ELR (cell line): ENCODE measurements at places on chromosomes 4 and X.

- DNase-seq, result peak; percentile 43
Observed at GRCh38 chr4:13627178-13627605, 333 bp downstream of the BOD1L1 start.

DNA sequence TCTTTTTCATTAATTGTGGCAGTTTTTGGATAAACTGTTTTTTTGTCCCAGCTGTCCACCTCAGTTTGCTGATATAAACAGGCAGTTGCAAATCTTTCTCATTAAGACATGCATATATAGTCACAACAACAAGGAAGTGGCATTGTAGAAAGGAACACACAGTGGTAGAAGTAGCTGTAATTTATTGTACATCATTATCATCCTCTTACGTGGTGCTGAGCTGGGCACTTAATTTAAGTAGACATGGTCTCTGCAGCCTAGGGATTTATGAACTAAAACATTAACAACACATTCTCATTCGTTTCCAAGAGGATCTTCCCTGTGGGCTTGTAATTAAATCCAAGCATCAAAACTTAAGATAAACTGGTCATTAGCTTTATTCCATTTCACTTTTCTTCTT is 500.2 kb downstream of the INPP4B start:
- DNase-seq, result no peak

DNA sequence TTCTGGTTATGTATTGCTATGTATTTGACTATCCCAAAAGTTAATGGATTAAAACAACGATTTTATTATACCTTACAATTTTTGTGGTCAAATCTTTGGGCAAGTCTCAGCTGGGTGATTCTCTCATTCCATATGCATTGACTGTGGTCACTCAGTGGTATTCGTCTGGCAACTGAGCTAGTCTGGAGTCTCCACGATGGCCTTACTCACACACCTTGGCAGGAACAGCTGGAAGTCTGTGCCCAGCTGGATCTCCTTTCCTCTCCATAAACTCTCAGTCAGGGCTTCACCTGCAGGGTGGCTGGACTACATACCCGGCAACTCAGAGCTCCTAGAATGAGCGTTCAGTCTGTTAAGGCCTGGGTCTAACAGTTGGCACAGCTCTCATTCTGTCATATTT is 141.1 kb upstream of the WDFY3 start:
- no peak for DNase-seq

- DNase-seq, result no peak
Observed at GRCh38 chr4:186701273-186701672, 22.4 kb downstream of the FAT1 start.

GRCh38 chr4:39626261-39626660 is 12.4 kb downstream of the SMIM14 start:
- DNase-seq, result no peak

DNA sequence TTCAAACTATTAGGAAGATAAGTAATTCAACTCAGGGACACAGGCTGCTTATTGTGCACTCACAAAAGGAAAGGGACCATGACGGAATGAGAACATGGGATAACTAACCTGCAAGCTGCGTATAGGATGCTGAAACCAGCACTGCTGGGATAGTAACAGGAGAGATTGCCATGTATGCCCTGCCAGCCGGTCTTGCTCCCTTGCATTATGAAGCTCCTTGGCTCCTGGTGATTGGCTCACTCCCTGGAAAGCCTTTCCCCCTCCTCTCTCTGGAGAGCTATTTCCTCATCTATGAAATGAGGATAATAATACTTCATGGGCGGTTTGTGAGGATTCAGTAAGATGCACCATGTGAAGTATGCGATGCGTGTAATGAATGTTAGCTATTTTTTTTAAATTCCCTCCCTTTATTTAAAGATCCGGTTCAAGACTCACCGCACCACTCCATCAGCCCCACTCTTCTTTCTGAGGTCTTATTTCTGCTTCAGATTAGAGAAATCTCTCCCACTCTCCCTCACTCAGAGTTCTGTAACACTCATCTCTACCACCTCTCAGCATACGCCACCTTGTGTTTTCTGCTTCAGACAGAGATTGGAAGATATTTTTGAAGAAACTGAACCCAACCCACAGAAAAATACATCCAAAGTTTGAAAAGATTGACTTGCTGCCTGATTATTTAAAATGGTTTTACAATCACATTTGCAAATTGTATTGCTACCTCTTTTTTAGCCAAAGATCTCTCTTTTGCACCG is 18.4 kb downstream of the MSMO1 start:
- no peak for DNase-seq

GRCh38 chr4:117357437-117357836 is 272.1 kb upstream of the TRAM1L1 start:
- DNase-seq, result peak; percentile 27

GRCh38 chr4:107034996-107035818 is 906 bp downstream of the DKK2 start:
- DNase-seq, result peak; percentile 48

DNA sequence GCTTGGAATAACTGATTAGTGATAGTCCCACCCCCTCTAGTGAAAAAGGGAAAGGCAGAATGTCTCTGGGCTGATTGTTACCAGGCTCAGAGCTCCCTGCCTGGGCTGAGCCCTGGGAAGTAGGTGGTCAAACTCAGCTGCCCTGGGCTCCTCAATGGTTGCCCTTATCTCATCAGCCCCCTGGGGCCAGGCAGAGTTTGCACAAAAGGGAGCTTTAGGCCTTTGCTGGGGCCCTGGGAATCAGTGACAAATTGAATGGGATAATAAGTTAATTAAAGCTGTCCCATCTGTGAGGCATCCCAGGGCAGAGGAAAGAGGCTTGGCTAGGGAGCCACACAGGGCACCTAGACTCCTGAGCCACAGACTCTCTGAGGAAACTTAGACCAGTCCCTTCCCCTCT is 89.0 kb downstream of the EFNB1 start:
- no peak for DNase-seq

- DNase-seq, result no peak
Observed at GRCh38 chrX:25158635-25159034, 142.9 kb upstream of the ARX start.

GRCh38 chr4:22987870-22988269 is 295.1 kb downstream of the GBA3 start:
- DNase-seq, result peak; percentile 51

DNA sequence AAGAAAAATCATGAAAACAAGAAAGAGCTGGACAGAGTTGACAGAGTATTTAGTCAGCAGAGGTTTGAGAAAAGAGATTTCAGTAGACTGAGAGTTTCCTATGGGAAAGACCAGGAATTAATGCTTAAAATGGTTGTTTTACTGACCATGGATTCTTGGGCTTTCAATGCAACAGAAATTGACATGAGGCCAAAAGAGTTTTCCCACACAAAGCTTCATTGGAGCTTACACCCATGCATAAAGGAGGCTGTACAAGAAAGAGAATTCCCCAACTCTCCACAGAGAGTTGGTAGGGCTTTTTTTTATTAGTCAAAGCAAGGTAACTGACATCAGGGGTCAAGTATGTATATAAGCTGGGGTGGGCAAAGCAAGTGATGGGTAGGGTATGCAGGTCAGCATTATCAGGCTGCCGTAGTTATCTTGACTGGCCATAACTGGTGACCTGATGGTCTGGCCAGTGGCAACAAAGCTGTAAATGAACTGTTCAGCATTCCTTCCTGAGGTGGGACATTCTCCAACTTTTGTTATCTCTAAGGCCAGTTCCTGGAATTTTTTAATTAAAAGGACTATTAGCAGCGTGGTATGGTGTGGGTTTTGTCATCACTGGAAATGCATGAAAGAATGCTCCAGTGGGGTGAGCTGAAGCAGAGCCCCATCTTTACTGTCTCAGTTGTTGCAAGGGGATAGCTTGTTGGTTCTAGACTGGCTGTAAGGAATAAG is 117.0 kb downstream of the ADAM29 start:
- DNase-seq, result no peak

- DNase-seq, result no peak
Observed at GRCh38 chr4:154604696-154605200, 7.7 kb downstream of the FGG start.

DNA sequence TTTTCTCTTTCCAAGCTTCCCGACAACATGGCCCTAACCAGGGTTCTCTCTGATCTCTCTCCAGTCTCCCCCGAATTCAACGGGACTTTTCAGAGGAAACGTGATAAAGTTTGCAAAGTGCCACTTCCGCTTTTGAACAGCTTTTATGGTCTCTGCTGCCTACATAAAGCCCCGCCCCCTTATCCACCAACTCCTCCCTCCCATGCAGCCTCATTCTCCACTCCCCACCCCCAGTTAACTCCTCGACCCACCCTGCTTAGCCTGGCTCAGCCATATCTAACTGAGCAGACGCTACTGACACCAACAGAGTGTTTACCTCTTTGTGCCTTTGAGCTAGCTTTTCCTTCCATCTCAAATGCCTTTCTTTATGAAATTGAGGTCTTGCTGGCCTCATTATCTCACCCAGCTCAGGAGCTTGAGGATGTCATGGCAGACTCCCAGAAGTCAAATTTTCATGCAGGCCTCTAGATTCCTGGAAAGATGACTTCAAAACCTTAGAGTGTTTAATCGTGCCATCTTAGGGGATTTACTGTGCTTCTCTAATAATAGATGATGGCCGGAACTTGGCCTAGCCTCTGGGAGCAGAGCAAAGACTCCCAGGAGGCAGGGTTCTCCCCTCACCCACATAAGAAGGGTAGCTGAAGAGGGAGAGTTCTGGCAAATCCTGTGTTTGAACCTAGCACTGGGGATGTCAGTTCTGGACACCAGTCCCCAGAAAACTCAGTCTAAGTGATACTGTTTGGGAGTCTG is 606.0 kb downstream of the BCOR start:
- DNase-seq, result no peak

DNA sequence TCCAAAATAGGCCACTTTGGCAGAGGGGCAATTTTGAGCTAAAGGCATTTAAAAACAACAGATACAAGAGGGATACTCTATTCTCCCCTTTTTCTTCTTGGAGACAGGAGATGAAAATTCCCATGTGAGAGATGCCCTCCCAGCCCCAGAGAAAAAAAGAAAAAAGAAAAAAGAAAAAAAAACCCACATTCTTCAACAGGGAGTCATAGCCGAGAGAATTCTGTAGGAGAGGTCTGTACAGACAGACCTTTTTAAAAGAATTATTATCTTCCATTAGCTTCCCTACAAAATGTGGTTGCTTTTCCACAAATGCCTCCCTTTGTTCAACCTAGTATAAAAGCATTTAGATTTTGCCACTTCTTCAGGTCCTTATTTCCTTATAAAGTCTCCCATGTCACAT is 89.9 kb downstream of the SPCS3 start:
- peak; percentile 59 for DNase-seq

- DNase-seq, result peak; percentile 56
Observed at GRCh38 chr4:56424697-56425514, 10.5 kb downstream of the PPAT start.

GRCh38 chr4:187118602-187119120 is 395.0 kb upstream of the FAT1 start:
- DNase-seq, result no peak

GRCh38 chr4:139035650-139036049 is 20.1 kb downstream of the NOCT start:
- no peak for DNase-seq

- peak; percentile 91 for DNase-seq
Observed at GRCh38 chr4:82988323-82988832, 22.2 kb downstream of the LIN54 start.

DNA sequence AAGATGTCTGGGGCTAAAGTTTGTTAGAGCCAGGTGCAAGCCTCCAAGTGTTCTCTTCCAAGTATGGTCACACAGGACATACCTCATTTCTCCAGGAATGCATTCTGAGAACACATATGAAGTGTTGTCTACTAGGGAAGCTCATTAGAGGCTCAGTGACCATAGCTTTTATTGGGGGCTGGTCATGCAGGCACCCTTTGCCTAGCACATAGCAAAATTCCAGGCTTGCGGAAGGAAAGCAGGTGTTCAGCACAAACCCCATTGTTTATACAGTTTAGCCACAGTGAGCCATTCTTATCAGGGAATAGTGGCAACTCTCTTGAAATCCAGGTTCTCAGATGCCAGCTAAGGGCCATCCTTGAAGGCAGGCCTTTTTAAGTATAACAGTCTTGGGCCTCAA is 339.4 kb upstream of the ZCCHC13 start:
- no peak for DNase-seq

DNA sequence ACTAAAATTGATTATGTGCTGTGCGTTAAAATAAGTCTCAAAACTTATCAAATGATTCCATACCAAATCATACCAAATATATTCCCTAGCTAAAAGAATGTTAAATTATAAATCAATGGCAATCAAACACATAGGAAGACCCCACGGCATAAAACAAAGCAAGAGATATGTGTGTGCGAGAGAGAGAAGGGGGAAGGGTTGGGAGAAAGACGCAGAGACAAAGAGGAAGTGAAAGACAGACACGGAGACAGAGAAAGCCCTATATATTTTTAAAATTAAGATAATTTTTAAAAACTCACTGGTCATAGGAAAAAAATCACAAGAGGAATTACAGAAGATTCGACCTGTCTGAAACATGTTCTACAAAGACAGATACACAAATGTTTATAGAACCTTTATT is 371.4 kb downstream of the NLGN4X start:
- no peak for DNase-seq

DNA sequence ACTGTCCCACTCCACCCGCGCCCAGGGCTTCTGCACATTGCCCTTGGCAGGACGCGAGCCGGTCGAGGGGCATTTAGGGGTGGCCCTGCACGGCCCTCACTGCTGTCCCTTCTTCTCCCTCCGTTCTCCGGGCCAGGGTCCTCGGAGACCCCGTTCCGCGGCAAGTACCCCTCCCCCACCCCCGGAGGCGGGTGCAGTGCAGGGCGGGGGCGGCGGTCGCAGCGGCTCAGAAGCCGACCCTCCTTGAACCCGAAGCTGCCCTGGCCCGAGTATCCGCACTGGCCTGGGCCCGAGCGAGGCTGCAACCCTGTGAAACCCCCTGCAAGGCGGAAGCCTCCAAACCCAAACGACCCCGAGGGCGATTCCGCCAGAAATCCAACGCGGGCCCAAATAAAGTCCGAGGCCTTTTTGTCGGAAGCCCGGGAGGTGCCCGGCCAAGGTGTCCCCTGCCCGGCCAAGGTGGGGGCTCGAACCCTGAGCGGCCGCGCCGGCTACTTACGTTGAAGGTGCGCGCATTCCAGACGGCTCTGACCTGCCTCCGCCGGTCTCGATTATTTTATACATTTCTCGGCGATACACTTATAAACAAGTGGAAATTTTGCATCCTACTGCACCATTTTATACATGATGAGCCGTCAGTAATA is 53.1 kb upstream of the TMEM33 start:
- peak; percentile 10 for DNase-seq

GRCh38 chr4:9946170-9946569 is 75.1 kb downstream of the SLC2A9 start:
- no peak for DNase-seq

DNA sequence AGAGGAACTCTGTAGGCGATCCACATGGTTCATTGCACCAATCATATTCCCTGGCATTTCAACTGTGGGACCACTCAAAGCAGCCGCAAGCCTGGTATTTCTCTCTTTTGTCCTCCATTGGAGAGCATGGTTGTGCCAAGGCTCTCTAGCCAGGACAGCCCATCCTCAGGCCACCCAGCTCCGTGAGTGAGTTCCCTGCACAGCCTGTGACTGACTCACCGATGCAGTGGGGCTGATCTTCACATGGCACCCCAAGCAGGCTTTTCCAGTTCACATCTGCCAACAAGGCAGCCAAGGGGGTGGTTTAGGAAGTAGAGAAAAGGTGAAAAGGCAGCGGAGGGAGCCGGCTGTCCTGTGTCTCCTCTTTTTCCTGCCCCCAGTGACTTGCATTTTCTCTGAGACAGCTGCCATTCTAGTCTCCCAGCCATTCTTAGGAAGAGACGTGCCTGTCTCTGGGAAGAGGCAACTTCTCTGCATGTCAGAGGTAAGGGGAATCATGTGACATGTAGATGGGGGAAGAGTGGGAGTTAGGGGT is 69.2 kb downstream of the MID1IP1 start:
- DNase-seq, result no peak

GRCh38 chrX:78931814-78932213 is 13.4 kb upstream of the P2RY10 start:
- DNase-seq, result no peak
